ENCODE measurements at places on chromosomes 1 and 21.

- no peak for DNase-seq
These were observed 1.6 kb upstream of the TAS1R2 start for GRCh38 chr1:18861082-18861481.

DNA sequence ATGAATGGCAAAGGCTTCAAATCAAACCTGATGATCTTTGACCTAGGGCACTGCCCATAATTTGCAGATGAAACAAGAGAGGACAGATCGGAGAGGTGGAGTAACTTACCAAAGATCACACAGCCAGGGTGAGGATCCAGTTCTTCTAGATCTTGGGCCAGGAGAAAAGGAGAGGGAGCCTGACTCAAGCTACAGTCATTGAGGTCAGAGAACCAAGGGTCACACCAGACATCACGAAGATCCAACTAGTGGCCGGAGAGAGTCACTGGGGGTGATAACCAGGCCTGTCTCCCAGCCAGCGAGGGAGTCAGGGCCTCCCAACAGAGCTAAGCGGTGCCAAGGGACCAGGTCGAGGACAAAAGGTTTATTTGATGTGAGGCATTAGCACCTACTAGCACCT is 115.0 kb downstream of the RIPK4 start:
- no peak for DNase-seq

DNA sequence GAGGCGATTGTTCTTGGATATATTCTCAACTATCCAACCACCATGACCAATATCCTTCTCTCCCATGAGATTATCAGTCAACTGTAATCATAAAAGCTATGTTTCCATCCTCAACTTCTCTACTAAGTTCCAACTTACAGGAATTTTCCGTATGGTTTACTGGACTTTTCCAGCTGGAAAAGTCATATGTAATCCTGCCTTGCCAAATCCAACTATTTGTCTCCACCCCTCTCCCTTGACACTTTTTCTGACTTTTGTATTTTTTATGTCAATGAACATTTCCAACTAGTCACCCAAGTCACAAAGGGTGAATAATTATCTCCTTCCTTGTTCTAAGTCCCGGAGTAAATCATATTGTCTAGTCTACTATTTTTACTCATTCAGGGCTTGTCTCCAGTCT is 293.1 kb downstream of the USP25 start:
- no peak for DNase-seq

GRCh38 chr1:202270871-202271326 is 70.8 kb downstream of the UBE2T start:
- no peak for DNase-seq

- no peak for DNase-seq
These were observed 14.0 kb downstream of the ETS2 start for GRCh38 chr21:38819719-38820159.

DNA sequence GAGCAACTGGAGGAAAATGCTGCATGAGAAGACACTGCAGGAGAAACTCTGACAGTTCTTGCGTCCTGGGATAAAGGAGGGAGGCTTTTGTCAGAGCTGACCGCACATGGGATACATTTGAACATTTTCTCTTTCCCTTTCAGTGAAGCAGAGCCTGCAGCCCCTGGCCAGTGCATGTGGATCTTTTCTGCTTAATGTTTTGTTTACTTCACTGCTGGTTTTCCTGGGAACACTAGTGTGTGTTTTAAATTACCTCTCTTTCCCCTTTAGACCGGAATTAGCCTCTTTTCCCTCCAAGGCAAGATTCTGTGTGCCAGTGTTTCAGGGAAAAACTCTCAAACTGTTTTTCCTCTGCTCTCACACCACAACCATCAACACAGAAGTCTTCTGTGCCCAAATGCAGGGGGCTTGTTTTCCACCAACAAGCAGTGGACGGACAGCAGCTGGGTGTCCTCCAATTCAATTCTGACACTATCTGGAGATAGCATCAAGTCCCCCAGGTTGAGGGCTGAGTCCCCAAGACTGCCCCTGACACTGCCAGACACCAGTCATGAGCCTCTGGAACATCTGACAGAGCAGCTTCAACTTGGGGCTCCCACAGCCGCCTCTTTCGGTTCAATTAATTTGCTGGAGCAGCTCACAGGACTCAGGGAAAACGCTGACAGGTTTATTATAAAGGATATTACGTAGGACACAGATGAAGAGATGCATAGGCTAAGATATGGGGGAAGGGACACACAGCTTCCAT is 136.2 kb downstream of the RHOU start:
- no peak for DNase-seq

DNA sequence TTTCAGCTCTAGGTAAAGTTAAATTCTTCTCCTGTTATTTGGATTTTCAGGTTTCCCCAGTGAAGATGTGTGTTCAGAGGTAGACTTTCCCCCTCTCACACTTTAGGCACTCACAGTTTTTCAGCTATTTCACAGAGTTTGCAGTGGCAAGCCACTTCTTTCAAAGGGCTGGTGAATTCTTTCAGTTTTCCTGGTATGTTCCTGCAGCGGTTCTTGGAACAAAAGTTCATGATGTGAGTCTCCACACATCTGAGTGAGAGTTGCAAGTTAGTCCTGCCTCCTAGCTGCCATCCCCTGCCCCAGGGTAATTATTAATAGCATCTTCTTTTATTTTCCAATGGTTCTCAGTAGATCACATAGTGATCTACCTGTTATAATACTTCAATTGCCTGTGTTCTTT is 27.3 kb upstream of the CD84 start:
- no peak for DNase-seq

DNA sequence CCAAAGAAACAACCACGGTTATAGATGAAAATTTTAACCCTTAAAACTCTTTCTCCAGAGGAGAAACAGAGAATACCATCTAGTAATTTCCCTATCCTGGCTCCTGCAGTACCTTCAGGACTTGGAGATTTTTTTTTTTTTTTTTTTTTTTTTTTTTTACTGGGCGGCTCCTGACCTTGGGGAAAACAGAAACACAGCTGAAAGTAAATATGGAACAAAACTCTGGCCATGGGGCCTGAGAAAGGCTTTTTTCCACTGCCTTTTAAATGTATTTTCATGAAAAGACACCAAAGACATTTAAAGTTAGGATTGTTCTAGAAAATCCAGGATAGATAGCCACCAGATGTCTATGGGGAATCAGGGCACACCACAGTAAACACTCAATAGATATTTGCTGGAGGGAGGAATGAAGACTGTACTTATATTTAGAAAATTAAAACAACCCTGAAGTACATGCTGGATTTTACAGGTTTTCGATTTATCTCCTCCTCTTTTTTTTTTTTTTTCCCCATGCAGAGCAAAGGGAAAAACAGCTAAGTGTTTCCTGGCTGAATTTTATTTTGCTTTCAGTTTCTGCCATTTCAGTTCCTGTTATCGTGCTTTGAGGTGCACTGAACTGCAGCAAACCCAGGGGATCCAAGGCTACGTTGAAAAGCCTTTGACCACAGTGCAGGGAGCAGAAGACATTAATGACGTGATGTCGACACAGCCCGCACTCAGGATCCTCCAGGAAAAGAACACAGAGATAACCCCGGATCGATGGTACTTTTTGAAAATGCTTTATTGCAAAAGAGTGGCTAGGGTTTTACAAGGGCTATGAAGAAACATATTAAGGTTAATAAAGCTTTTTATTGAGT is 35.7 kb upstream of the CNN3 start:
- no peak for DNase-seq

GRCh38 chr1:38375035-38375434 is 328.4 kb upstream of the POU3F1 start:
- DNase-seq: no peak

- DNase-seq: no peak
These were observed 8.8 kb downstream of the ZNF692 start for GRCh38 chr1:248850124-248850523.

DNA sequence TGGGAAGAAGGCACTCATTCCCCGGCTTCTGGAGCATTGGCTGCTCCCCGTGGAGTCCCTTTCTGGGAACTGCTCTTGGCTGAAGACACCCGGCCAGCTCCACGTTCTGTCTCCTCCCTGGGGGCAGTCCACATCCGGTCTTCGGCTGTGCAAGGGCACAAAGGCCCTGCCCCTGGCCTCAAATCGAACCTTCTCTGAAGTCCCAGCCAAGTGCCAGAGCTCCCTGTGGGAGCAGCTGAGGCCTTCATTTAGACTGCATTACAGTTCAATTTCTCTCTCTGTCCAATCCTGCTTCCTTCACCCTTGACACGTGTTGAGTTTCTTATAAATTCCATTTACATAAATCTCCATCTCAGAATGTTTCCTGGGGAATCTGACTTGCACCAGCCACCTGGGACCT is 132.9 kb upstream of the POU3F1 start:
- DNase-seq: no peak

- no peak for DNase-seq
These were observed 817.9 kb upstream of the NEGR1 start for GRCh38 chr1:73100216-73100615.

- DNase-seq: no peak
These were observed 205.0 kb downstream of the PDE4B start for GRCh38 chr1:65997693-65998092.

DNA sequence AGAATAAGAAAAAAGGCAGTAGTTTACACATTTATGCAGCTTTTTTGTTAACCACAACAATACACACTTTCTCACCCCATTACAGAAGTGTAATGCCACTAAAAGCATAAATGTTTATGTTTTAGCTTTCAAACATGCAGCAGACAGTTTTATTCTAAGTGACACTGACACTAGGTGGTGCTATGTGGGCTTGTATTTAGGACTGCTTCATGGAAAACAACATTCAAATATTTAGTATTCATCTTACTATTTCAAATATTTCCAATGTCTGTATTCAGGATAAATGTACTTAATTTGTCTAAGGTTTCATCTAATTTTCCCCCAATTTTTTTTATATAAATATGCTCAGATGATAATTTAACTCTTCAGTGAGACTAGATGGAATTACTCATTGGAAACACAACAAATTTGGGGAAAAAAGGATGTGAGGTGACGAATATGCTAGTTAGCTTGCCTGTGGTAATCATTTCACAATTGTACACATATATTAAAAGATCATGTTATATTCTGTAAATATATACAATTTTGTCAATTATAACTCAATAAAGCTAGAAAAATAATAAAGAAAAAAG is 71.4 kb downstream of the USP1 start:
- DNase-seq: no peak

DNA sequence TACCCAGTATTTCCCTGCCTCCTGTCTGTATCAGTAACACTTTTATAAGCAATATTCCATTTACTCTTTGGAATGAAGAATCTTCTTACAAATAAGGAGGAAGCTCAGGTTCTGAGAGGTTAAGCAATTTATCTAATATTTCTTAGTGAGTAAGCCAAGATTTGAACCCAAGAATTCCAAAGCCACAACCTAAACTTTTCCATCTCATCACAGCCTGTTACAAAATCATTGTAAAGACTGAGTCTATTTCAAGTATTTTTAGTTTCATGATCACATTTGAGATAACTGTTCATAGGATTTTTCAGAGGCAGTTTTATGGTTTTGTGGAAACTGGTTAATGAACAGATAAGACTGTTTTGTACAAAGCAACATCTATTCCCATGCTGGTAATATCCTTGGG is 29.8 kb upstream of the HHAT start:
- no peak for DNase-seq

- no peak for DNase-seq
These were observed 12.1 kb downstream of the NDUFV3 start for GRCh38 chr21:42905195-42905594.
